ENCODE measurements at places on chromosomes 7 and 10.

DNA sequence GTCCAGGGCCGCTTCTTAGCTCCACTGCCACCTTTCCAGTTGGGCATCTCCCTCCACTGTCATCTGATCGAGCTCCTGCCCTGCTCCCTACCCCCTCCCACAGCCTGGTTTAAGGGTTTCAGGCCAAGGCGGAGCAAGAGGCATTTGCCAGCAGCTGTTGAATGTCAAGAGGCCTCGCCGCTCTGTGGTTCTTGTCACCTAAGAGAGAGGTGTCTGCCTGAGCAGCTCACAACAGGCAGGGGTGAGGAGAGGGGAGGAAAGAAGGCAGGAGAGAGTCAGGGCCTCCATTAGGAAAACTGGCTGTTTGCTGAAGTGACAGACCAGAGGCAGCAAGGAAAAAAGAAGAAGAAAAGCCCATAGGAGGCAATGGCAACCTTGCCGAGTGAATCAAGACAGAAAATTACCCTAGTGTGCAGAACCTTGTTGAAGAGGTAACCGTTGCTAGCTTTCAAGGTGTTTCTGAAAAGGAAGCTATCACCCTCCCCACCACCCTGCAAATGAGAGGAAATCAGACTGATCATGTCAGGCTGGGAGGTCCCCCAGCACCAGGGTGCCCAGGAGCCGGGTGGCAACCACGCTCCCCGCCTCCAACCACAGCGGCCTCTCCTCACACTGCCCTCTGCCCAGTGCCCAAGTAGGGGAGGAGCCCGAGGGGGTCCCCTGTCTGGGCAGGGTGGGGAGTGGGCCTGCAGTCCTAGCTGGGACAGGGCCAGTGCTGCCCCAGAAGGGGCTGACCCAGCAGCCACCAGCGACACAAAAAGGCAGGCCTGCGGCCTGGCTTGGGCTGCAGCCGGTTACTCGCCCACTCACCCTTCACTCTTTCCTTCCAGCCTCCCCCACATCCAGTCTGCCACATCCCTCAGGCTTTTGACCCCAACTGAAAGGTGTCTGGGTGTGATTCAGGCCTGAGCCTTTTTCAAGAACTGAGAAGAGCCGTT is 7.1 kb downstream of the GATA3 start:
- DNase-seq: no peak

- DNase-seq: no peak
Measured at GRCh38 chr7:128878226-128879105, 15.8 kb downstream of the ATP6V1F start.

DNA sequence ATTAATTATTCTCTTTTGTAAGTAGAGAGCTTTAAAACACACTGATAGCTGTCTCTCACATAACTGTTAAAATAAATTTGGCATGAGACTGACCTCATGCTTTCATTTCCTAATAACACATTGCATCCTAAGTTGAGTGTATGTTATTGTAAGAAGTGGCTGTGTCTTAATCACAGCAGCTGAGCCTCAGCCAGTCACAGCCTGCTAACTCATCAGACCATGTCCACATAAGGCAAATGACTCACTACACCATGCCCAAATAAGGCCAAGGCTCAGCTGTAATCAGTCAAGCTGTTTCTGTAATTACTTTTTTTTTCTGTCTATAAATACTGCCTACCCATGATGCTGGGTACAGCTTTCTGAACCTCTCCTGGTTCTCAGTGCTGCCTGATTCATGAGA is 860.9 kb downstream of the XPNPEP1 start:
- no peak for DNase-seq

DNA sequence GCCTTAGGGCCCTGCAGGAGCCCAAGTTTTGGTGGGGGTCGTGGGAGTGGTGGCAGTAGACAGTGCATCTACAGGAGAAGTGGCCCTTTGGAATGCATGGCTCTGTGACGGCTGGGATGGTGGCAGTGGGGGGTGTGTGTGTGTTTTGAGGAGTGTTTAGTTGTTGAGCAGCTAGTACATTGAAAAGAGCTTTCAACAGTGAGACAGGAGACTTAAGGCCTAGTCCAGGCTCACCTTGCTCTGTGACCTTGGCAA is 27.1 kb downstream of the ZNF775 start:
- no peak for DNase-seq

DNA sequence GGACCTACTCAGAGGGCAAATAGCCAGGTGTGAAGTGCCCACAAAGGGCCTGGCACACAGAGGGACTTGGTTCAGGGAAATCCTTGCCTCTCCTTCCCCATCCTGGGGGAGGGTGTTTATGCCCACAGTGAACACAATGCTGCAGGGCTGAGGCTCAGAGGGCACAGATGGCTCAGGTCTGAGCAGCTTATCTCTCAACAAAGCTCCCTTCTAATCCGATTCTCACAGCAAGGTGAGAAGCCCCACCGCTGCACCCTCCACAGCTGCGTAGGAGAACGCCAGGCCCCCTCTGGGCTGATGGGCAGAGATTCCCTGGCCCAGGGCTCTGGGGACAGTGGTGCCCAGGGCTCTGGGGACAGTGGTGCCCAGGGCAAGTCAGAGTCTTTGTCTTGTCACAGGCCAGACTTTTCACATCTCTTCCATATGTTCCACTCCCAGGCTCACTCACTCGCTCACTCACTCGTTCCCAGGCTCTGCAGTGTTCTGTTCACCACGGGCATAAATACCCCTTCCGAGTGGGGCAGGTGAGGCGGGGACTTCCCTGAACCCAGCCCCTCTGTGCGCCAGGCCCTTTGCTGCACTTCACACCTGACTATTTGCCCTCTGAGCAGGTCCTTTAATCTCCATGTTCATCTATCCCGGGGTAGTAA is 8.7 kb upstream of the CDHR1 start:
- no peak for DNase-seq

GRCh38 chr7:112843151-112843550 is 53.0 kb upstream of the TMEM168 start:
- no peak for DNase-seq

GRCh38 chr7:20785157-20786048 is 1.3 kb downstream of the SP8 start:
- no peak for DNase-seq

- peak; percentile 60 for DNase-seq
Measured at GRCh38 chr10:34205452-34205851, 609.6 kb downstream of the PARD3 start.

Measured in right cardiac atrium (tissue), 5 donors.